ENCODE measurements at places on chromosomes 13 and 19.

DNA sequence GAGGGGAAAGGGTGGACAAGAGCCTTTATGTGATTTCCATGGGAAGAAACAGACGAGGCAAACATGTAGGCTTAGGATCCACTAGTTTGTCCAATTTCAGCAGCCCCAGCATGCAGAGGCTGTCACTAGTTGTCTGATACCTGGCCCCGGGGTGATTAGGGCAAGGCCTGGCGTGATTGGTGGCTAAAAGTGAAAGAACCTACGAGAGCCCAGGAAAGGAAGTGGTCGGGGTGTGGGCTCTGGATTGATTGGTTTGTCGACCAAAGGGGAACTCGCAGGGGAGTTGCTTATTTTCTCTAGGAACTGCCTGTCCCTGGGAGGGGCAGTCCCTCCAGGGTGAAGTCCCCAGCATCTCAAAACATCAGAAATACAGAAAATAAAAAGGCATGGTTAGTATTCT, 64.2 kb upstream of the UQCRFS1 start:
- no peak for DNase-seq

GRCh38 chr19:16594681-16595091, 22.5 kb upstream of the SLC35E1 start:
- DNase-seq = no peak

- no peak for DNase-seq
These were observed 251.3 kb upstream of the ATXN8OS start for GRCh38 chr13:69856331-69856730.

GRCh38 chr13:114043421-114044053, 69.7 kb upstream of the C13orf46 start:
- peak; percentile 92 for DNase-seq

DNA sequence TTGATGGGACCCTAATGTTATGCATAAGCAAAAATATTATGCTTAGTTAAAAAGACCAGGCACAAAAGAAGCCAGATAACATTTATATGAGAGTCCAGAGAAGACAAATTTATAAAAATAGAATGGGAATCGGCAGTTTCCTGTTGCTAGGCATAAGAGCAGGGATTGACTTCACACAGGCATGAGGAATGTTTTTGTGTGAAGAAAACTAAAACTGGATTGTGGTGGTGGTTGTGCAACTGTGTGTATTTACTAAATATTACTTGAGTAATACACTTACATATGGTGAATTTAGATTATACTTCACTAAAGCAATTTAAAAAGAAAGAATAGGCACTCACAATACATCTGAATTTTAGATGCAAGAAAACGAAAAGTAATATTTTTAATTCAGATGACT, 108.3 kb downstream of the SLITRK1 start:
- no peak for DNase-seq

- peak; percentile 67 for DNase-seq
These were observed 6.0 kb downstream of the A1BG start for GRCh38 chr19:58346961-58347929.

GRCh38 chr13:51241720-51242119, 19.5 kb downstream of the FAM124A start:
- DNase-seq = no peak

DNA sequence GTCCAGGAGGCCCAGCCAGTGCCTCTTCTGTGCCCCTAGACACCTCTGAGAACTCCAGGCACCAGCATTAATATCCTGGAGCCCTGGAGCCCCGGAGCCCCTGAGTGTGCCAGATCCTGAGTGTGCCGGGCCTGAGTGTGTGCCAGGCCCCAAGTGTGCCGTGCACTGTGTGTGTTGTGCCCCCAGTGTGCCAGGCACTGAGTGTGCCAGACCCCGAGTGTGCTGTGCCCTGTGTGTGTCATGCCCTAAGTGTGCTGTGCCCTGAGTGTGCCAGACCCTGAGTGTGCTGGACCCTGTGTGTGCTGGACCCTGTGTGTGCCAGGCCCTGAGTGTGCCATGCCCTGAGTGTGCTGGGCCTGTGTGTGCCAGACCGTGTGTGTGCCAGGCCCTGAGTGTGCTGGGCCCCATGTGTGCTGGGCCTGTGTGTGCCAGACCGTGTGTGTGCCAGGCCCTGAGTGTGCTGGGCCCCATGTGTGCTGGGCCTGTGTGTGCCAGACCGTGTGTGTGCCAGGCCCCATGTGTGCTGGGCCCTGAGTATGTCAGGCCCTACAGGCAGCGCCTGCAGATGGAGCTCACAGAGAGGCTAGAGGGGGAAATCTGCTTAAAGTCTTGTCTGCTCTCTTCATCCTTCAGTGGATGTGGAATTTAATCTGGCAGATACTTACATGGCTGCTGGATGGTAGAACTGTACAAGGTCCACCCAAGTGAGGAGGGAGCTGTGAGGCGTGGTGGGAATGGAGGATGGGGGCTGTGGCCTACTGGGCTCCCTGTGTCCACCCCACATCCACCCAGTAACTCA, 53.9 kb downstream of the C13orf46 start:
- DNase-seq = no peak

GRCh38 chr13:106241974-106242953, 293.2 kb downstream of the EFNB2 start:
- no peak for DNase-seq

- no peak for DNase-seq
These were observed 38.0 kb upstream of the TEX29 start for GRCh38 chr13:111282425-111282824.

- DNase-seq = peak; percentile 22
These were observed 40.9 kb downstream of the GNG7 start for GRCh38 chr19:2661615-2662014.

- DNase-seq = no peak
These were observed 5.9 kb upstream of the ZNF254 start for GRCh38 chr19:24081056-24081455.

DNA sequence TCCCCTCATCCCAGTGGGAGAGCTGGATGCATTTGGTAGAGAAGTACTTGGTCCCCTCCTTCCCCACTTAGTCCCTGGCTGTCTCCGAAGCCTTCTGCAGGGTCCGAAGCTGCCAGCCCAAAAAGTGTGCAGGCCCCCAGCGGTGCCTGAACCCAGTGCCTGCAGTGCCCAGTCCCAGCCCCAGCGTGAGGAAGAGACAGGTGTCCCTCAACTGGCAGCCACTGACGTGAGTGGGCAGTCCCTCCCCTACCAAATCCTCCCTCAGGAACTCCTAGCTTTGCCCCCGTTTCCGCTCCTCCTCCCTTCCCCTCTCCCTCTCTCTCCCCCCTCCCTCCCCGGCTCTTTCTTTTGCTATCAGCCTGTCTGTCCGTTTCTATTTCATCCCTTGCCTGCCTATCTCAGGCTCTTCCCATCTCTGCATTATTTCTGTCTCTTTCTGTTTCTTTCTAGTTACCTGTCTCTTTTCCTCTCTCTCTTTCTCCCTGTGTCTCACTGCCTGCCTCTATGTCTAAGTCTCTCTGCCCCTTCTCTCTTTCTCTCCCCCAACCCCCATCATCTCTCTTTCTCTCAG, 1.8 kb upstream of the LTBP4 start:
- peak; percentile 76 for DNase-seq

DNA sequence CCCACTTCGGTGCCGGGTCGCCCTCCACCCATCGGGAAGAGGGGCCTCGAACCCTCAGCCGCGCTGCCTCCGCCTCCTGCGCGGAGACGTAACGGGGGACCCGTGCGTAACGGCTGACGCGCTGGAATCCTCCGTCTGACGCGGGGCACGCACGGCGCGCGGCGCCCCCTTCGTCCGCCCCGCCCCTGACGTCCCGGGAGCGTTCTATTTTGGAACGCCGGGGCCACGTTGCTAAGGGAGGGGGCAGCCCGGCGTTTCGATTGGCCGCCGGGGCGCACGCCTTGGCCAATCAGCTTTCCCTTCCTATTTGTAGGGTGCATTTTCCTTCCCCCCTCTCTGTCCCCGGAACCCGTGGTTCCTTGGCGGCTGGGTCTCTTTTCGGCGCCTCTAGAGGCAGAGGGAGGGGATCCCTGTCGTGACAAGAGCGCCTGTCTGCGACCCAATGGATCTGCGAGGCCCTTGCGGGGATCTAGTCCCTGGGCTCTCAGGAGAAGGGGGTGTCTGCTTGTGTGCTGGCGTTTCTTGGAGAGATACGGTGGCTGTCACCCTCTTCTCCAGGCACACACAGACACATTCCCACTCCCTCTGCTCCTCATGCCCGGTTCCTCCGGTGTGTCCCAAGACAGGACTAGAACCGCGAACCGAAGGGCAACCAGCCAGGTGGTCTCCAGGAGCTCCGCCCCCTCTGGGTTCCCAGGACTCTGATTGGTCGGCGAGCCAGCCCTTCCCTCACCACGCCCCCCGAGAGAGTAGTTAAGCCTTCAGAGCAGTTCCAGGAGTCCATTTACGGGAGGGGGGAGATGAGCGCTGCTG, 1.5 kb downstream of the FOSB start:
- peak; percentile 95 for DNase-seq

DNA sequence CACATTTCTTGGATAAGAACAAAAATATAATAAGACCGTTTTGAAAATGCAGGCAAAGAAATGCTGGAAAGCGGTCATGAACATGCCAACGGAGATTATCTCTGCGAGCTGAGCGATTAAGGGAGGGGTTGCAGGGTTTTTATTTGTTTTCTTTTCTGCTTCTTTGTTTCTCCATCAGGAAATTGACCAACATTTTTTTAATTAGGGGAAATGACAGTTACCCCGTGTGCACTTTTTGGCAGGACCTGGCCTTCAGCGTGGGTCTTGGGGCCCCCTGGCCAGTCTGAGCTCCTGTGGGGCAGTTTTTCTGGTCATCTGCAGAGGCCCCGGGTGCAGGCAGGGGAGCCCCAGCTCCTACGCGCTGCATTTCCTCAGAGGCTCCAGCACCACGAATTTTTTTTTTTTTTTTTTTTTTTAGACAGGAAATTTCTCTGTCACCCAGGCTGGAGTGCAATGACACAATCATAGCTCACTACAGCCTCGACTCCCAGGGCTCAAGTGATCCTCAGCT, 31.3 kb upstream of the HOMER3 start:
- no peak for DNase-seq

- DNase-seq = no peak
These were observed 56.1 kb downstream of the KCNRG start for GRCh38 chr13:50071379-50071778.

Measured in DMS53 (cell line).